ENCODE measurements at places on chromosomes 4 and X.

DNA sequence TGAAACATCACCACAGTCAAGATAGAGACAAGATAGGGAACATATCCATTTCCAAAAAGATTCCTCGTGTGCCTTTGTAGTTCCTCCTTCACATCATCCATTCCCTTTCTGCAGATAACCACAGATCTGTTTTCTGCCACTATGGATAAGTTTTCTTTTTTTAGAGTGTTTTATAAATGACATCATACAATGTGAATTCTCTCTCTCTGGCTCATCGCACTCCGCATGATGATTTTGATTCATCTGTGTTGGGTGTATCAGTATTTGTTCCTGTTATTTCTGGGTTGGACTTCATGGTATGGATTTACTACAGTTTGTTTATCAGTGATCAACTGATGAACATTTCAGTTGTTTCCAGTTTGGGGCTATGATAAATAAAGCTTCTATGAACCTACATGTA is 23.2 kb upstream of the ANXA3 start:
- DNase-seq = no peak

DNA sequence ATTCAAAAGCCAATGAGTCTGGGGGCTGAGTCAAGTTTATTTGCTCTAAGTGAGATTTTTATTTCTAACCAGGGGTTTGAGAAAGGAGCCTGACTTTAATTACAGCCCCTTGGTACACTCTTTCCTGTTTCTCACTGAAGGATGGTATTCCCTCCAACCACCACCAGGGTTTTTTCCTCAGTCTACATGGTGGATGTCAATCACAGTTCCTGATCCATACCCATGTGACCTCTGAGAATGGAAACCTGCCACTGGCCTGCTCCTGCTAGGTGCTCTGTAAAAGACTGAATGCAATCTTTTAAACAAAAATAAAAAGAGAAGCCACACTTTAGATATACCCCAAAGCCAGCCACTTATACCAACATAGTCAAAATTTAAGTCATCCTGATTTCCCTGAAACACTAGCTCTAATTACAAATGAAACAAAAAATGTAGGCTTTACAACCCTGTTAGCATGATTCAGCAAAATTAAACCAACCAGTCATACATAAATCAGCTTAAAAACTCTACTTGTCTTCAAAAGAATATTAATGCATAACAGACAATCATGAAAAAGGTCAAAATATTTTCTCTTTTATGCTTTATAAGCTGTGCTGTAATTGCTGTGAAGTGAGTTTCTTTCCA is 112.1 kb upstream of the NWD2 start:
- DNase-seq = peak; percentile 10

GRCh38 chr4:58809948-58810347 is 1699.8 kb upstream of the IGFBP7 start:
- no peak for DNase-seq

- no peak for DNase-seq
Observed at GRCh38 chrX:134537179-134537955, 77.4 kb downstream of the HPRT1 start.

All from HuH-7 (cell line).